ENCODE measurements at places on chromosomes 4 and X.
A peak's percentile ranks its signal among the peaks of the same experiment; 100 is the strongest.

DNA sequence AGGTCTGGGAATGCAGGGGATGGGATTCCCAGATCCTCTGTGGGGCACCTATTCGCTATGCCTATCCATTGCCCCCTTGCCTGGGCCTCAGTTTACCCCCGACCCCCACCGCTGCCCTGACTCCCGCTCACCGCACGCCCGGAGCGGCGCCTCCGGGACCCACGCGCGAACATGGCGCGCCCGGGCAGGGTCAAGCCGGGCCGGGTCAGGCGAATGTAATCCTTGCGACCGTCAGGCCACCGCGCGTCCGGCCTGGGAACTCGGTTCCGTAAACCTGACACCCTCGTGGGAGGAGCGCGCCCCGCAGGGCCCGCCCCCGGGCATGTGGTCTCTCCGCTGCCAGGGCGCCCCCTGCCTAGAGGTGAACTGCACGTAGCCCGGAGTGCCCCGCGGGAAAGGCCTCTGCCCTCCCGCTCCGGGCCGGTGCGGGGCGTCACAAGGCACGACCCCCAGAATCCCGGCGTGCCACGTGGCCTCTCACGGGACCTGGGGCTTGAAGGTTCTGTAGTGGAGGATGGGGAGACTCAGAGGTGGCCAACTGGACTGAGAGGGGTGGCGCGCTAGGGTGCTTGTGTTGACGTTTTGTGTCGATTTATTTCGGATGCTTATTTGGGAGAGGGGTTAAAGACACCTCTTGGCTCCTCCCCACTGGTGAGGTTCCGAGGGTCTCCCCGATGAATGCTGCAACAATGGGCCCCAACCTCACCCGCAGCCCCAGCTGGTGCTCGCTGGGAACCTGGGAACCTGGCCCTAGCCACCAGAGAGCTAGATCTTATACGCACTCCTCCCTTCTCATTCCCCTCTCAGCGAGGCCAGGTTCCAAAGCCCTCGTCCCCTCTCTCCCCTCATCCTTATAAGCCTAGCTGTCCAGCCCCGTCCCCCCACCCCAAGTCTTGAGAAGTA is at the start of gene PRICKLE3:
TSS of gene PRICKLE3 (minus strand) at position 249 of the 903 bp plus-strand sequence. CDS start at position 173, 76 bp downstream.
- no peak within 1 kb of the TSS for H3K27ac ChIP-seq
- H3K27me3 ChIP-seq = no peaks in the 10 kb centered on the region
- H3K36me3 ChIP-seq = no peaks in the 10 kb centered on the region
- no peak for DNase-seq

- H3K4me1 ChIP-seq = peaks cover 9% of the 10 kb centered on the region
- no peak for DNase-seq
- H3K4me3 ChIP-seq = no peak overlapping the region
- H3K27ac ChIP-seq = no peak overlapping the region
- H3K36me3 ChIP-seq = no peaks in the 10 kb centered on the region
Observed at GRCh38 chrX:150473371-150473770, 95.0 kb upstream of the MTM1 start.

DNA sequence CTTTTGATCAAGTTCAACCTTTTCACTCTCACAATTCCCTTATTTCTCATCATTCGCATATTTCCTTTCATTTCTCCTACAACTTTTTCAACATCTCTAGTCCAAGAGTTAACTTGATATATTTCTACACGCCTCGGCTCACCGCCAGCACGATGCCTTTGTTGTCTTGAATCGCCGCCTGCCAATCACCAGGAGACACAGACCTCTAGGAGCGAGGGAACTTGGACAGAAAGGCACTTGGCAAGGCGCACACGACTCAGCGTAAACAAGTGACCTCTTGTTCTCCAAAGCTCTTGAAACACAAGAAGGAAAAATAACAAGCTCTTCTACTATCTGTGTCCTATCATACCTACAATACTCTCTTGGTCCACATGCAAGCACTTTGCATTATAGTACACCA is 27.1 kb upstream of the RBMX start:
- no peak for DNase-seq
- no peaks in the 10 kb centered on the region for H3K36me3 ChIP-seq
- H3K27ac ChIP-seq = no peak overlapping the region
- H3K4me3 ChIP-seq = no peak overlapping the region

GRCh38 chr4:142293536-142293935 is 552.6 kb downstream of the INPP4B start:
- no peaks in the 10 kb centered on the region for H3K4me1 ChIP-seq
- no peak for DNase-seq
- no peaks in the 10 kb centered on the region for H3K27me3 ChIP-seq
- H3K4me3 ChIP-seq = no peak overlapping the region

DNA sequence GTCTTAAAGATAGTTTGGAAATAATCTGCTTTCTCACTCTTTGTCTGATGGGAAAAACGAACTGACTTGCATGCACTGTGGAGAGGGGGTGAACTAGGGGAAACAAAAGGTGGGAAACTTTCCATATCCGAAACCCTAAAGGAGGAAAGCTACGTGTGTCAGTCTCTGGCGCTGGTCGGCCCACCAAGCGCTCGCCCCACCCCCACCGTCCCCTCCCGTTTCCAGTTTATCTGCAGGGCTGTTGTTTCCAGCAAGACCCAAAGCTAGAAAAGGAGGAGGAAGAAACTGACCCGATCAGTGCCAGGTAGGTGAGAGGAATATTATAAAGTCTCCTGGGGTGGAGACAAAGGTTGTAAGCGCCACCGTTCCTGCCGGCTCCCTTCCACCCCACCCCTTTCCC is 552 bp downstream of the TCEAL9 start:
- peaks cover 14% of the 10 kb centered on the region for H3K4me1 ChIP-seq
- H3K27ac ChIP-seq = 0 out of 2 replicates have a peak overlapping the region, but pooled peaks have one; percentile 9
- H3K27me3 ChIP-seq = no peaks in the 10 kb centered on the region
- H3K4me3 ChIP-seq = peak overlapping the region; percentile 72

- no peaks in the 10 kb centered on the region for H3K36me3 ChIP-seq
- peaks cover 36% of the 10 kb centered on the region for H3K4me1 ChIP-seq
- peak overlapping the region; percentile 93 for H3K27ac ChIP-seq
- H3K4me3 ChIP-seq = peak overlapping the region; percentile 67
Observed at GRCh38 chr4:151324752-151325110, 674 bp downstream of the SH3D19 start.

DNA sequence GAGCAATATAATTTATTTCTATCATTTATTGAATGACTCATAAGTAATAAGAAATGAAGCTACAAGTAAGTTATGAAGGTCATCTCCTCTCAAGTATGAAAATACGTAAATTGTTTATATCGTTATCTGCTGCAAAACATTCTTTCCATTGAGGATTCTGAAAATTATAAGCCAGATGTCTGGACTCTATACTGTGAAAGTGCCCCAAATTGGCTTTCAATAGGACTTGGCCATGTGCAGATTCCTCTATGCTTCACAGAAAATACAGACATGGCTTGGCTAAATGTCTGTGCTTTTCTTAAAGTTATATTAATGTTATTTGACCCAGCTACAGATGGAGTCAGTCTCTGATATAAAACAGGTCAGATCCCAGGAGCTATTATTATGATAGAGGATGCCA is 2109.9 kb upstream of the AGA start:
- no peak overlapping the region for H3K4me3 ChIP-seq
- H3K4me1 ChIP-seq = no peaks in the 10 kb centered on the region
- H3K36me3 ChIP-seq = no peaks in the 10 kb centered on the region
- no peak for DNase-seq
- H3K27me3 ChIP-seq = no peaks in the 10 kb centered on the region
- no peak overlapping the region for H3K27ac ChIP-seq

- DNase-seq = no peak
- no peaks in the 10 kb centered on the region for H3K27me3 ChIP-seq
- no peaks in the 10 kb centered on the region for H3K4me1 ChIP-seq
- H3K4me3 ChIP-seq = no peak overlapping the region
- no peaks in the 10 kb centered on the region for H3K36me3 ChIP-seq
Observed at GRCh38 chr4:78818530-78819079, 42.5 kb downstream of the BMP2K start.

GRCh38 chr4:123555233-123555806 is 158.7 kb downstream of the SPRY1 start:
- no peak overlapping the region for H3K4me3 ChIP-seq
- peak; percentile 90 for DNase-seq
- no peaks in the 10 kb centered on the region for H3K36me3 ChIP-seq
- peaks cover 38% of the 10 kb centered on the region for H3K4me1 ChIP-seq
- H3K27ac ChIP-seq = peak overlapping the region; percentile 67

GRCh38 chr4:7354927-7355326 is 79.8 kb downstream of the PSAPL1 start:
- DNase-seq = no peak
- H3K4me3 ChIP-seq = no peak overlapping the region
- no peaks in the 10 kb centered on the region for H3K36me3 ChIP-seq
- H3K27ac ChIP-seq = no peak overlapping the region

GRCh38 chr4:6241062-6241845 is 28.4 kb upstream of the WFS1 start:
- no peaks in the 10 kb centered on the region for H3K36me3 ChIP-seq
- H3K27me3 ChIP-seq = peaks cover 53% of the 10 kb centered on the region
- H3K4me1 ChIP-seq = no peaks in the 10 kb centered on the region
- DNase-seq = no peak

DNA sequence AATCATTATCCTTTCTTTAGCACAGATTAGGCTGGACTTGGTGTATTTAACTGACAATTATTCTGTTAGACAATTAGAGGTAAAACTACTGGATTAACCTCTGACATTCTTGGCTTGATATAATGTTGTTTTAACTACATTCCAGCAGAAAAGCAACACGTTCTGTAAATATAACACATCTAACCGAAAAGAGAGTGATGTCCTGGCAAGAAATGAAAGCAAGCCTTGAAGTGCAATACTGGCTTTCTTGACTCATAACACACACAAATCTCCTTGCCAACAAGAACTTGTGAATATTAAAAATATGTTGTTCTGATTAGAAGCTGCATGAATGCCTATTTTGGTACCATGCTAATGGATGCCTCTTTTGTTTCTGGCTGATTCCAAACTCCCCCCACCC is 76.4 kb downstream of the EFHC2 start:
- H3K36me3 ChIP-seq = no peaks in the 10 kb centered on the region
- no peaks in the 10 kb centered on the region for H3K4me1 ChIP-seq
- no peak overlapping the region for H3K4me3 ChIP-seq

DNA sequence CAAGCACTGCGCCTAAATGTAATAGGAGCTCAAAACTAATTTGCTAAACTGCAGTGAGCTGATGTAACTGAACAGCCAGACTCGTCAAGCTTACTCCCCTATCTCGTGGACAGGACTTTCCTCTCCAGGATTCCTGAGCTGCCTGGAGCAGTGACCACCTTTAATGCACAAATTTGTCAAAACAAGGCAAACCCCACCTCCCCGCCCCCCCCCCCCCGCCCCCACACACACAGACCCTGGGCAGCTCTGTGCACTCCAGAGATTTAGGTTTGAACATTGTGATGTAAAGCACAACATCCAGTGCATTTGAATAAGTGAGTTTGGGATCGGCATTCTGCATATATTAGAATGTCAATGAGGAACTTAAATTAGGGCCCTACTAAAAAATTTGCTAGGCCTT is 77.7 kb upstream of the DHX15 start:
- no peaks in the 10 kb centered on the region for H3K27me3 ChIP-seq
- no peak overlapping the region for H3K4me3 ChIP-seq
- no peaks in the 10 kb centered on the region for H3K36me3 ChIP-seq
- DNase-seq = no peak

- H3K27me3 ChIP-seq = no peaks in the 10 kb centered on the region
- H3K27ac ChIP-seq = no peak overlapping the region
- no peak overlapping the region for H3K4me3 ChIP-seq
- DNase-seq = peak; percentile 1
Observed at GRCh38 chr4:109574443-109574850, 14.4 kb downstream of the MCUB start.

GRCh38 chr4:172061204-172061603 is 248.0 kb downstream of the GALNTL6 start:
- no peaks in the 10 kb centered on the region for H3K36me3 ChIP-seq
- H3K4me1 ChIP-seq = no peaks in the 10 kb centered on the region
- no peaks in the 10 kb centered on the region for H3K27me3 ChIP-seq
- DNase-seq = no peak
- H3K27ac ChIP-seq = no peak overlapping the region

DNA sequence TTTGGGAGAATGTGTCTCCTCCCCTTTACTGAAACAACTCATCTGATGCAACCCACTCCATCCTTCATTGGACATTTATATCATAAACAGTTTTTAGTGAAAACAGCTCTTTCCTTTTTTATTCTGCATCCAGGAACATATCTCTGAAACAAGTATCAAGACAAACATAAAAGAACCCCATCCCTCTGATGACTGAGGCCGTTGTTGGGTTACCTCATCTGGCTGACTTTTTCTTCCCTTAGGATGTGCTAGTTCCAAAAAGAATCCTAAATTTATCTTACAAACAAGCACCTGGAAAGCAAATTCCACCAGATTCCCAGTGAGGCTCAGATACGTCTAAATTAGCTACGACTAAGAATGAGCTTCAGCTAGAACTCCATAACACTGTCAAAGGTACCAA is 483.7 kb upstream of the INTU start:
- H3K27me3 ChIP-seq = no peaks in the 10 kb centered on the region
- H3K4me3 ChIP-seq = no peak overlapping the region
- no peak for DNase-seq
- H3K27ac ChIP-seq = no peak overlapping the region
- H3K36me3 ChIP-seq = no peaks in the 10 kb centered on the region

DNA sequence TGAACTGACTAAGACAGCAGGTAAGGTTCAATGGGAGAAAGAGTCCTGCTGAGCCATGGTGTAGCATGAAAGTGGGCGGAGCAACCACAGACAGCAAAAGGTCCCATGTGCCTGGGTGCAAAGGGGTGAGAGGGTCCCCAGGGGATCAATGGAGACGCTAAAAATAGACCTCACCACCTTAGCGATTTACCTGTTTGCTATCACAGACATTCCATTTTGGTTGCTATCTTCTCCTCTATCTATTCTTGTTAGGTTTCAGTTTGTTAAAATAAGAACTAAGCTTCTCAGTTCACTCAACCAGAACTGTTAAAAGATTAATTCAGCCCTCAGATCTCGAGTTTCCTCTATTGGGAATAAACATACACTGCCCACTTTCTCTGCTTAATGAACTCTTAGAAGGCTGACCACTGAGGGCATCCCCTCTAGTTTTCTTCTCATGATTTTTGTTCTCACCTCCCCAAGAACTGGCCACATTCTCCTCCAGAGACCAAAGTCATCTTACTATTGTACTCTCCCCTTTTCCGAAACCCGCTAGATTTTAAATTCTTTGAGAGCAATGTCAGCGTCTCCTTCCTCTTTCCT is 136.7 kb downstream of the PARM1 start:
- H3K36me3 ChIP-seq = no peaks in the 10 kb centered on the region
- DNase-seq = no peak
- H3K4me1 ChIP-seq = no peaks in the 10 kb centered on the region

DNA sequence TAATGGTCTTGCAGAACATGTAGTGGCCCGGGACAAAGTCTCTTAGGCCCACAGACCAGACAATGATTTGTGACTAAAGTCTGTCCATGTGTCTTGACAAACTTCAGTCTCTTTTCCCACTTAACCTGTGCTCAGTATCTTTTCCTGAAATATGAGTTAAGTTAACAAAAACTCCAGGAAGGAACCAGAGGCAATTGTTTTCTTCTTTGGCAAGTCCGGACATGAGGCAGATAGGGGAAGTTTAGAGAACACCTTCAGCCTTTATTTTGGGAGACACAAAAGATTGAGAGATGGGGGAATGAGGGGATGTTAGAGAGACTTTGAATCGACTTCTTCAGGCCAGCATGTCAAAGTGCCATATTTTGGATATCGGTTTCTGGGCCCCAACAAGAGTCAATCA is 80.2 kb upstream of the FRMPD4 start:
- no peaks in the 10 kb centered on the region for H3K4me1 ChIP-seq
- no peak overlapping the region for H3K4me3 ChIP-seq
- no peak for DNase-seq
- H3K36me3 ChIP-seq = no peaks in the 10 kb centered on the region
- no peak overlapping the region for H3K27ac ChIP-seq
- H3K27me3 ChIP-seq = no peaks in the 10 kb centered on the region

- no peak overlapping the region for H3K4me3 ChIP-seq
- H3K4me1 ChIP-seq = no peaks in the 10 kb centered on the region
- H3K36me3 ChIP-seq = no peaks in the 10 kb centered on the region
- H3K27ac ChIP-seq = no peak overlapping the region
- DNase-seq = no peak
- H3K27me3 ChIP-seq = peaks cover 5% of the 10 kb centered on the region
Observed at GRCh38 chr4:42729505-42730237, 72.8 kb upstream of the ATP8A1 start.
